Stimulated activated CD4-positive, alpha-beta T cell treated with anti-CD3 and anti-CD28 coated beads, TNF-alpha, amount 100 ng/mL, for 24 hours (primary cell): ENCODE measurements at places on chromosomes 16 and 17.

GRCh38 chr16:71311553-71312158, 22.5 kb upstream of the CMTR2 start:
- no peak for DNase-seq

- no peak for DNase-seq
Observed at GRCh38 chr17:15431196-15431595, 36.2 kb downstream of the CDRT4 start.

DNA sequence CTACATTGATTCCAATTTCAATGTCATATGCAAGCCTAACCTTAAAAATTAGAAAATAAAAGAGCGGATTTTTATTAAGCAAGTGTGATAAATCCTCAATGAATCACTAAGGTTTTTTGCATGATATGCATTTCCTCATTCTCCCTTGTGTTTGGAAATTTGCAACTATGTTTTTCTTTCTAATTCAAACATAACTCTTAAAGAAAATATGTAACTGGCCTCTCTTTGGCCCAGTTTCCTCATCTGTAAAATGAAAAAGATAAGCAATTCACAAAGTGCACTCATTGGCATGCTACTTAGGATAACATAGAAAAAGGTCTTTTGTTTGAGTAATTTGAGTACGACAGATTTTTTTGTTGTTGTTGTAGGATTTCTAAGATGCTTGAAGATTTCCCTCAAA, 295.5 kb downstream of the CDH11 start:
- DNase-seq = no peak

DNA sequence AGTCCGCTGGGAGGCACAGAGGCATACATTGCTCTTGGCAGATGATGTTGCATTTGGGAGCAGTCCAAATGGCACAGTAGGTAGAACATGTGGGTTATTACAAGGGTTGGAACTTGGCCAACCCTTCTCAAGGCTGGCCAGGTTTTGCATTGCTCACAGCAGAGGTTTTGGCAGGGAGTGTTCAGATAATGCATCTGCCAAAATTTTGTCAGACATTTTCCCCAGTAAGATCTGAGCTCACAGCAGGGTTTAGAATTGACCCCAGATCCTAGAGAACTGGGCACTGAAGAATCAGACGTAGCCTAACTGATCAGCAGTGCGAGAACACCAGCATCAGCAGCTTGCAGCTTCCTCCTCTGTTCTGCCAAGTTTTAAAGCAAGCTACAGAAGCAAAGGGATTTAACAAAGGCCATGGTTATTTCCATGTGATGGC, 468.8 kb upstream of the KIF2B start:
- DNase-seq = no peak

DNA sequence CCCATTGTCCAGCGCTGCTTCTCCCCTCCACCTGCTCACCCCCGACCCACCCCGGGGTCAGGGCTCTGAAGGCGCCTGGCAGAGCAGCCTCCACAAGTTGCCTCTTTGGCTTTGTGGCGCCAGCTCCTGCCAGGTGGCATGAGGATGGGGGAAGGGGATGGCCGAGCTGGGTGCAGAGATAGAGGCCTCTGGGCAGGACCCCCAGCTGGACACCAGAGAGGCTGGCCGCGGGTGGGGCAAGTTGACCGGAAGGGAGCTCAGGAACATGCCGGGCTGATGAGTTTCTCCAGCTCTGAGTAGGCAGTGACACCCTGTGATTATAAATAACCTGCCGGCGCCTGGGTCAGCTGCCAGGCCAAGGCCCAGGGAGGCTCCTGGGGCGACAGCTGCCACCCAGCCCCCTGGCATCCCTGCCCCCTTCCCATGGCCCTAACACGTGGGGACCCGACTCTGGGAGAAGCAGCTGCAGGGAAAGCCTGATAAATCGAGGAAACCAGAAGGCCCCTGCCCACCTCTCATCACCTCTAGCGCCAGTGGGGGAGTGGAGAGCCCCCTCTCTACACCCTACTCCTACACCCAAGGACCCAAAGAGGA, 729 bp downstream of the P2RX5 start:
- no peak for DNase-seq

GRCh38 chr17:18859256-18859655, 1.3 kb downstream of the PRPSAP2 start:
- no peak for DNase-seq

DNA sequence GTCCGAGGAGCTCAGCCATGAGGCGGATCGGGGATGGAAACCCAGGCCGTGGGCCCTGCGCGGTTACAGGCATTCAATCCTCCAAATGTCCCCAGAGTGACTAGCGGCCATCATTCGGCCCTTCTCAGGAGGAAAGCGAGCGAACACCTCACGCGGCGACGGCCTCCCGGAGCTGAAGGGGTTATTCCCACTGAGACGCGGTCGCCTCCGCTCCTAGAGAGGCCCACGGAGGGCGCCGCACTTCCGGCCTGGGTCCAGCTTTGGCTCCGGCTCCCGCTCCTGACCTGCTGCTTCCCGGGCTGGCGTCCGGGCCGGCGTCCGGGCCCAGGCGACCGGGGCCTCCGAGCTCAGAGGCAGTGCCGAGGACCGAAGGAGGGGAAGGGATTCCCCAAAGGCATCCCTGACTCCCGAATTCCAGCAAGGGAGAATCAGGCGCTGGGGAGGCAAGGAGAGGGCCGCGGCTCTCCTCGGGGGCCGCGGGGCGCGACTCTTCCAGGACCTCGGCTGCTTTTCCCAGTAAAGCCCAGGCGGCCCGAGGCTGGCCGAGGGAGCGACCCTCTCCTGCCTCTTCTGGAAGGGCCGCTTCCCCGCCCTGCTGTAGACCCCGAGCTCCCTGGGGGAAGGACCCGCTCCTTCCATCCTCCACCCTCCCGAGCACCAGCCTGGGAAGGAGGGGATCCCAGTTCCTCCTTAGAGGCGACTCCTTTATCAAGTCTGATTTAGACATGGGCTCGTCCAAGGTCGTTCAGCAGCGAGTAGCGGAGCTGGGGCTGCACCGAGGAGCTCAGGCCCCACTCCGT, 18.6 kb upstream of the ZNF629 start:
- peak; percentile 53 for DNase-seq

DNA sequence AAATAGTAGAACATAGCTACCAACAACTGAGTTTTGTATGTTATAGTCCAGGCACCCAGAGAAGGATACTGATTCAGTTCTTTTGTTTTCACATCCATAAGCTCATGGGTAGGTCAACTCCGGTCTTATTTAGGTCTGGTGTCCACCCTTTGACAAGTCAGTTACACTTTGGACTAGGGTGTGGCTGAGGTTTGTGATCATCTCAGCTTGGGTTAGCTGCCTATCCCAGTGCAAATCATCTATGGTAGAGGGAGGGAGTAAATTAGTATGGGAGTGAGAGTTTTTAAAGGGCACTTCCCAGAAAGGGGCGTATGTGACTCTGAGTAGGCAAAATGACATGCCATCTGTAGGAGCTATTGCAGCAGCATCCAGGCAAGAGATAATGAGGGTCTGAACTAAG, 66.1 kb downstream of the TANC2 start:
- DNase-seq = no peak

DNA sequence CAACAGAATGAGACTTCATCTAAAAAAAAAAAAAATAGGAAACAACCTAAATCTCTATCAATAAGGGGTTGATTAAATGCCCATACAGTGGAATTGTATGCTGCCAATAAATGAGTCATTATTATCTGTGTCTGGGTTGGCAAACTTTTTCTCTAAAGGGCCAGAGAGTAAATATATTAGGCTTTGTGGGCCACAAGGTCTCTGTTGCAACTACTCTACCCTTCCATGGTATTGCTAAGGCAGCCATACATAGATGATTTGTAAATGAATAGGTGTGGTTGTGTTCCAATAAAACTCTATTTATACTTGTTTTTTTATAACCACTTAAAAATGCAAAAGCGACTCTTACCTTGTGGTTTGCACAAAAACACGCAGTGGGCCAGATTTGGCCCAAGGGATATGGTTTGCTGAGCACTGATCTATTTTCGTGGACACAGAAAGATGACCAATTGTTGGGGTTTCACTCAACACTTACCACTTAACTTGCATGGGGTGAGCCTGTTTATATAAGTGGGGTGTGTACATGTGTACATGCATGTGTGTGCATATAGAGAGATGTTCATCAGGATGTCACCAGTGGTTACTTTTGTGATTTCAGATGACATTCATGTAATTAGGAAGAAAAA, 12.4 kb upstream of the IL4R start:
- no peak for DNase-seq

- no peak for DNase-seq
Observed at GRCh38 chr17:44932096-44932786, 15.3 kb downstream of the KIF18B start.

DNA sequence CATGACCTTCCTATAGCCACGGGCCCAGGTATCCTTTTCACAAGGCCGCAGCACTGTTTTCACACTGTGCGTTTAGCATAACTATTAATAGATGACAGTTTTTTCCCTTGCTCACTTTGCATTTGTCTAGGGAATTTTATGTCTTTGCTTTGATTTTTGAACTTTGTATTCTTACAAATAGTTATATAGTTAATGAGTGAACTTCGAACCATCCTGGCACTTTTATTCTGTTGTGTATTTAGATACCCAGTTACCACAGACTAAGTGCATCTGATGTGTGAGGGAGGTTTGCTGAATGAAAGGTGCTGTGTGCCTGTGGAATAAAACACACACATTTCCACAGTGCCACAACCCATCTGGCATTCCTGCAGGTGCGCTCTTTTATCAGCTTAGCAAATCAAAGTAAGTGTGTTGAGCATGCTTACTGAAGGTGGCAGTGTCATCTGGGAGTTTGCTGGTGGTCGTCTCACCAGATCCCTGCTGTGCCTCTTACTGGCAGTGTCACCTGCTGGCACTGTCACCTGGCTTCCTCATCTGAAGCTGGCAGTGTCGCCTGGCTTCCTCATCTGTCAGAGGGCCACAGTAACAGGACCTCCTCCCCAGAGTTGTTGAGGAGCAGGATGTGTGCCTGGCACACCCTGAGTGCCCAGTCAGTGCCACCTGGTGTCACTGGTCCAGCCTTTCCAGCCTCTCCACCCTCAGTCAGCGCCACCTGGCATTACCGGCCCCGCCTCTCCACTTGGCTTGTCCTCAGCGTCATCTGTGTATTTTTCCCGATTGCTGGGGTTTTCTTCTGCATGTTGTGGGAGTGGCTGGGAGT, 37.6 kb downstream of the USP10 start:
- DNase-seq = no peak

- DNase-seq = no peak
Observed at GRCh38 chr16:53953336-53953735, 249.4 kb downstream of the FTO start.

- DNase-seq = no peak
Observed at GRCh38 chr17:7856011-7856810, 1.1 kb downstream of the NAA38 start.

DNA sequence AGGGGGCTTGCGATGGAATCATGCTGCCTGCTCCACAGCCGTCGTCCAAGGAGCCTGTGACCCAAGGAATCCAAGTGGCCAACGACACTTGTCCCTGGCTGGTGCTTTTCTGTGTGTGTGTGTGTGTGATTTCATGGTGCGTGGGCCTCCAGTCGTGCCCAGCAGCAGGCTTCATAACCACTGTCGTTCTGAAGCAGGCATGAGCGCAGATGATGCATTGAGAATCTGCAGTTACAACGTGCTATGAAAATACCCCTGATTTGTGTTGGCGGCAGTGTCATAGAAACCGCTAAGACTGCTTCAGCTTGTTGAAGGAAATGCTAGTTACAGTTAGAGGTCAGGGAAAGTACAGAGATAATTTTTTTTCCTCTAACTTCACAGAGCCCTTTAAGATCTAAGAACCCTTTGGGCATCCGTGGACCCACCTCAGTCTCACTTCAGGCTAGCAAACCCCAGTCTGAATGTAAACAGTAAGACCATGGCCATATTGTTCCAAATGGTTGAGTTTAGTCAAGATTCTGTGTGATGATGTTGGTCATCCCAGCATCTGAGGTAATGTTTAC, 15.6 kb downstream of the C16orf90 start:
- DNase-seq = no peak

DNA sequence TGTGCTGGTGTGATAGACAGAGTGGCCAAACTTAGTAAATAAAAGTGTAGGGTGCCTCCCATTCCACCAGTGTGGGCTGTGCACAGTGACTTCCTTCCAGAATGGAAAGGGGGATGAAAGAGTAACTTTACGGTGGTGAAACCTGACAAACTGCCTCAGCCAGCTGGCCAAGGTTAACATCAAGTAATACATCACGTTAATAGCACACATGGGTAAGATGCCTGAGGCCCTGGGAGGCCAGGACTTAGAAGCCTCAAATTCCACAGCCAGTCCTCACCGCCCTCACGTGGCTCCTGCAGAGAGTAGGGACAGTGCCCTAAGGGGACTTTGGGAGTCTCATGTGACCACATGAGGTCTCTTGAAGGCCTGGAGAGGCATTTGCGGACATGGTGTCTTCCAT, 14.1 kb downstream of the RMI2 start:
- no peak for DNase-seq

GRCh38 chr17:58535431-58535830, 21.0 kb upstream of the MTMR4 start:
- no peak for DNase-seq

DNA sequence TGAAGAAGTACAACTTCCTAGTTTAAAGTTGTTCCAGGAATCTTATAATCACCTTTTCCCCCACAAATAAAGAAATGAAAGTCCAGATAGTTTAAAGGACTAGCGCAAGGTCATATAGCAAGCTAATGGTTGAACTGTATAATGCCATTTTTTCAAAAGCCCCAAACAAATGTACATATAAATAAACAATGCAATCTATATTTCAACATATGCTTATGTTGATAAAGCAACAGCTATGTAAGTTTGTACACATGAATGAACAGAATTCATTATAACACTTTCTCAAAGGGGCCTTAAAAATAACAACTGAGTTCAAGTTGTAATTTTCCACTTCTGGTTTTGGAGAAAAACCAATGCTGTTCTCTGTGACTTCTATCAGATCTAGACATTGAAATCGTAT, 1628.6 kb downstream of the CDH8 start:
- DNase-seq = no peak

- no peak for DNase-seq
Observed at GRCh38 chr17:57832314-57833178, 17.3 kb downstream of the MRPS23 start.

- DNase-seq = no peak
Observed at GRCh38 chr17:74245145-74245831, 28.7 kb upstream of the DNAI2 start.

- DNase-seq = no peak
Observed at GRCh38 chr16:56348168-56349085, 76.9 kb downstream of the AMFR start.

GRCh38 chr16:11638140-11638539, 30.1 kb upstream of the SNN start:
- no peak for DNase-seq

GRCh38 chr17:55765472-55765871, 14.6 kb downstream of the PCTP start:
- DNase-seq = no peak
